Right lung (tissue), 10 donors: ENCODE measurements at places on chromosomes 6 and 20. TPM values are rescaled to one million over a fixed set of nuclear protein-coding genes. Genes with fewer than 3 reads are reported as not detected.
A peak's percentile ranks its signal among the peaks of the same experiment; 100 is the strongest.

The C20orf202 gene
- 1.7 TPM for polyA plus RNA-seq

The WFDC10B gene
- polyA plus RNA-seq, result not detected

The ADGRG6 gene
- polyA plus RNA-seq, result 158 TPM

The FOXQ1 gene
- 3.6 TPM for polyA plus RNA-seq

The DEFB124 gene
- 0.26 TPM for polyA plus RNA-seq

The PSMG4 gene
- 21.8 TPM for polyA plus RNA-seq

The ADTRP gene
- polyA plus RNA-seq, result 1.2 TPM

The TFAP2C gene
- 3.5 TPM for polyA plus RNA-seq

GRCh38 chr6:82739303-82739702 lies 326.3 kb downstream of the UBE3D start:
- no peak for DNase-seq

GRCh38 chr20:32040142-32040953 lies 11.7 kb upstream of the HCK start:
- no peak for DNase-seq

GRCh38 chr20:51651921-51652549 lies 109.5 kb upstream of the NFATC2 start:
- DNase-seq, result no peak

- no peak for DNase-seq
Observed at GRCh38 chr6:157456524-157456829, 75.5 kb downstream of the ZDHHC14 start.

DNA sequence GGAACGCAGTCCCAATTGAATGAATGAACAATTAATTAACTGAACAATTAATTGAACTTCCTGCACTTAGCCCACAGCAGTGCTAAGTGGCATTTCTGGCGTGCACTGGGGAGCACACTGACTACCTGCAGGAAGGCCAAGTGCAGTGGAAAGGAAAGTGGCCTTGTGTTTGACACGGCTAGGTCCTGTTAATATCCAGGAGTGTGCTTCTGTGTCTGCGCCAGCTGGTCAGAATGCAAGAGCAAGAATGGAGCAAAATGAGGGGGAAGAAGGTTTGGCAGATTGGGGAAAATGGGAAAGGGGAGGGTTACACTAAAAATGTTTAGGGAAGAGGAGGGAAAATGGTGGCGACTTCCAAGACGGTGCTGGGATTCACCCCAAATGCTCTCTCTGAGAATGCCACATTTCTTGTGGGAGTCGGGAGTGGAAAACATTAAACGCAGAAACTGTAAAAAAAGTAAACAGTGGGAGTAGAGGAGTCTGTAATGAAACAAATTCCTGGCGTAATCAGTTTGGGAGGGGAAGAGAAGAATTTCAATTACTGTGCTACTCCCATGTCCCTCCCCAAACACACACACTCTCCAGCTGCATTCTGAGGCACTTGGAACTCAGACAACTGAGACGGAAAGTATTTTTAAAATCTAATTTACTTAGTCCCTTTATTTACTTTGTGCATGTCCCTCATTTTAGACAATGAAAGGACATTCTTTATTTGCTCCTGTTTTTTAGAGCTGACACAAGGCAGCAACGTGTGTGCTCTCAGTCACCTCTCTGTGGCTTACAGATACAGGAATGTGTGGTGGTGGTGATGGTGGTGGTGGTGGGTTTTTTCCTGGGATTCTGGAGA lies 64.1 kb downstream of the CLIC5 start:
- peak; percentile 51 for DNase-seq

- no peak for DNase-seq
Observed at GRCh38 chr20:36118371-36118770, 36.2 kb upstream of the EPB41L1 start.

DNA sequence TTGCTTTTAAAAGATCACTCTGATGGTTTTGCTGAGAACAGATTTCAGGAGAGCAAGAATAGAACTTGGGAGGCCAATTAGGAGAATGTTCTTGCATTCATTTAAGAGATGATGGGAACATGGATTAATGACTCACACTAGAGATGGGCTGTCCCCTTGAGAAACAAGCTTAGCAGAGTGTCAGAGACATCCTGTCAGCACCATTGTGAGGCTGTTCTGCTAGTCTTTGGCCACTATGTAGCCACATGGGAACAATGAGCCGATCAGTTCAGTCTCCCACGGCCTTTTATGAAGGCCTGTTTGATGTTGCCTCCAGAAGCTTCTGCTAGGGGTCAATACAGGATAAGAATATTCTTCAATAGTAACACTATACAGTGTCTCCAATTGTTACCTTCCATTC lies 113.0 kb upstream of the EYA4 start:
- no peak for DNase-seq

GRCh38 chr6:125046107-125046925 lies 84.1 kb downstream of the RNF217 start:
- no peak for DNase-seq

- peak; percentile 45 for DNase-seq
Observed at GRCh38 chr6:114833211-114833610, 490.4 kb upstream of the HS3ST5 start.

DNA sequence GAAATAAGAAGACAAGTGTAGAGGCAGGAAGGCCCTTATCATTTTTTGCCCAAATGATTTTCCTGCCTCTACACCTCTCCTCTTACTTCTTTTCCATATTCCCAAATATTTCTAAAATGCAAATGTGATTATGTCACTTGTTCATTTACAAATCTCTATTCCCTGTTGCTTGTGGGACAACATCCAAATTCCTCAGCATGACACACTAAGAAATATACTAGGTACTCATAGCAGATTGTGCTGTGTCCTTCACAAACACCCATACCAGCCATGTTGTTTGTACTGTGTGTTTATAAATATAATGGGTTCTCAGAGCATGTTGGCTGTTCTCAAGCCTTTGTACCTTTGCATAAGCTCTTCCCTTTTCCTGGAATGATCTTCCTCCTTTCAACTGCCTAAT lies 17.7 kb upstream of the FYN start:
- no peak for DNase-seq

DNA sequence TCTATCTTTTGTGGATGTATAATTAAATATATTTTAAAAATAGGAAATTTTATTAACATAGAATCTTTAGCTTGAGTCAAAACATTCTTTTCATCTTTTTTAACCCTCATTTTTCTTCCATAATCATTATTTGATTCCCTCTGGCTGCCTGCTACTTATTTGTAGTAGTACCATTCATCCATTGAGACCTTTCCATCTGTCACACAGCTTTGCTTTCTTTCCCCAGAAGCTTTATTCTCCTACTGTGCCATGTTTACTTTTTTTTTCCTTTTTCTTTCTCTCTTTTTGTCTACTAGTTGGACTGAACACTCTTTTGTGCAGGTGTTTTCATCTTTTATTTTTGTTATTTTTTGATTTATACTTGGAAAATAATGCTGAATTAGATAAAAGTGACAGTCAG lies 522.6 kb upstream of the MMS22L start:
- no peak for DNase-seq

GRCh38 chr6:121652726-121653623 lies 217.5 kb downstream of the GJA1 start:
- no peak for DNase-seq

- DNase-seq, result no peak
Observed at GRCh38 chr20:19886661-19887288, 128.7 kb downstream of the RIN2 start.

DNA sequence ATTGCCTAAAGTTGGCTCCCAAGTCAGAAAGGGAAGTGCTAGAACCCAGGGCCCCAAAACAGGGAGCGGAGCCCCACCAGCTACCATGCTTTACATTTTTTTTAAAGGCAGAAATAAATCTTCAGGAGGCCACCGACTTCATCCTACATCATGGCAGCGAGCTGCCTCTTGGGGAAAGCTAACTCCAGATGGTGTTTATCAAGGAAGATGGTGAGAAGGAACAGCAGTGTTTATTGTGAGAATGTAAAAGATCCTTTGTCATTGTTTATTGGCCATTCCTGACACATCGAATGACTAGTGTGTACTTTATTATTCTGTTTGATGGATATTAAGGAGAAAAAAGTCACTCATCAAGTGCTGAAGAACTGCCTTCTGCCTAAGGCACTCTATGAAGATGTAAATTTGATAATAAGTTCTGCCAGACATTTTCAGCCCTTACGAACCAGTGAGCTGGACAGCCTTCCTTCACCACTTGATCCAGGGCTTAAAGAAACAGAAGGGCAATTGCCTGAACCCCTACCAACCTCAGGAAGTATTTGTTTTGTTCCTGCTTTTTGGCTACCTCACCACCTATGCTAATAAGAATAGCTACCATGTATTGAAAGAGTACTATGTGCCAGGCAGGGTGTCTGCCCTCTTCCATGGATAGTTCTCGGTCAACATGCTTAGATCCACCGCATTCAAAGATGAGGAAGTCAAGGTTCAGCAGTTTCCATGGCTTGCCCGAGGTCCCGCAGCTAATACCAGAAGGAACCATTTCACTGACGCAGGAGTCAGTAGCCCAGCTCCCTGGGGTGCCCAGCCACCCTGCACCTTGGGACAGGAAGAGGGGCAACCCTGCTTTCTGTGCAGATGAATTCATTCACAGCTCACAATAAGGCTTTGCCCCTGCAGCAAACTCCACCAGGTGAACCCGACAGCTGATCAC lies 194.7 kb upstream of the RREB1 start:
- no peak for DNase-seq

GRCh38 chr20:23349338-23350195 lies 1.0 kb upstream of the NXT1 start:
- DNase-seq, result no peak

- DNase-seq, result no peak
Observed at GRCh38 chr6:144153260-144153659, 2.9 kb downstream of the STX11 start.

DNA sequence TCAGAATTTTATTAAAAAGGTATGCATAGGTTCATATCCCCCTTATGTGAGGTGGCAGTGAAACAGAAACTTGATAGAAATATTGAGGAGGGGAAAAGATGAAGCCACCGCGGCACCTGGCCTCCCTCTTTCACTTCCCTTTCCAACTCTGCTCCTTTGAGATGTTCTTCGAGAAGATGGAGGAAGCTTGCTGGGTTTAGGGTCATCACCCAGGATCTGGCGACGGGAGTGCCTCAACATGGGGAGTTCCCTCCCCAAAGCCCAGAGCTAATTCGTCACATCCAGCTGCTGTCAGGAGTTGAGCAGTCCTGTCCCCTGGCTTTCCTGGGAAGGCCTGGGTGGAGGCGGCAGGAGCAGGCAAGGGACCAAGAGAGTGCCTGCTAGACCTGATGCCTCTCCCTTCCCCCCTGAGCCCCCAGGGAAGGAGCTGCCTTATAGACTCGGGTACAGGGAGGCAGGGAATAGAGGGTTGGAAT lies 29.1 kb downstream of the RREB1 start:
- no peak for DNase-seq

- DNase-seq, result no peak
Observed at GRCh38 chr6:159089443-159089842, 44.7 kb upstream of the TAGAP start.

DNA sequence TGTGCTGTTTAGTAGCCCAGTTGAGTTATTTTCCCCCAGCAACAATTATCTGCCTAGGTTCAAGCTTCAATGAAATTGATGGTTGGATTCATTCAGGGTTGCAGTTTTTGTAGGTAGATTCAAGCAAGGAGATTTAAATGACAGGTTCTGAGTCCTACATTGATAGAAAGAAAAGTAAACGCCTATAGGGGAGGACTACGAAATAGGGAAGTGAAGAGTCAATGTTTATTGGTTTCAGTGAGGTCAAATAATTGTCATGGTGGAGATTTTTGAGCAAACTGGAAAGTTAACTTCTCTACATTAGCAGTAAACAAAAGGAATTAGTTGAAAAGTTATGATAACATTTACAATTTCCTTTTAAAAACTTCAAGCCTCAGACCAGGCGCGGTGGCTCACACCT lies 734 bp upstream of the WFDC13 start:
- no peak for DNase-seq

DNA sequence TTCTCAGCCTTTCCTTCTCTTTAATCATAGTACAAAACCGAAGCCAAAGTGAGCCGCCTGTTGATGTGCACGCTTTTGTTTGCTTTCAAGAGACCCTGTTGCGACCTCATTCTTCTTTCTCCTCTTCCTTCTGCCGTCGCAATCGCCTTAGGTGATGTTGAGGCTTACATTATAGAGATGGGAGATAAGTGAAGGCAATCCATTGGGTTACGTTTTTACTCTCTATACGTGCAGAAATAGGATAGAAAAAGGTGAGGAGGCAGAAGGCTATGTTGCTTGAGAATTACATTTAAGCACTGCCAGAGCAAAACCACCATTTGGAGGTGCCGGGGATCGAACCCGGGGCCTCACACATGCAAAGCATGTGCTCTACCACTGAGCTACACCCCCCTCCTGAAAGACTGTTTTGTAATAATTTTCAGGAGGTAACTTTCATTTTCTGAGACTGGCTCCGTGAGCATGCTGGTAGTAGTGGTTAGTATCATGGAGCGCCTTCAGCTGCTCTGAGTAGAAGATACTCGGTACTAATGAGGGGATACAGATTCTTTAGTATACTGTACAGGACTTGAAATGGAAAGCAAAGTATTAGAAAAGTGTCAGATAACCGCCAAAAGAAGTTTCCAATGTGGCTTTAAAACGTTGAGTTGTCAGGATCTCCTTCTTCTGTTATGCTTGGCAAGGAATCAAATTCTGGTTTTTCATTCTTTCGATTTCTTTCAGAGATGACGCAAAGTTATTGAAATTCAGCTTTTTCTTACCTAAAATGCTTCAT lies 165.6 kb downstream of the TRIM27 start:
- no peak for DNase-seq

DNA sequence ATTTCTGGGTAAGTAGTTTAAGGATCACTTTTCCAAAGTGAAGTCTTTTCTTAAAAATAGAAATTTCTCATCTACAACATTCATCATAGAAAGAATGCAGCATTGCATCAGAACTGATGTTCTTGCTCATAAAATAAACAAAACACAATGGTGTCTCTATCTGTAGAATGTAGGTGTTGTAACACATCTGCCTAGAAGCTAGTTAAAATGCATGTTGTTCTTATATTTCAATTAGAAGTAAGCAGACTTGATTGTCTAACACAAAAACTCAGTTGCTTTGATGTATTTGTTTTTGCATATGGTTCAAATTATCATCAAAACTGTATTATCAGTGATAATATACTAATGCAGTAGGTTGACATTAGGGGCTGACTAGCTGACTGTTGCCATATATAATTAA lies 654.7 kb upstream of the FLRT3 start:
- DNase-seq, result no peak

DNA sequence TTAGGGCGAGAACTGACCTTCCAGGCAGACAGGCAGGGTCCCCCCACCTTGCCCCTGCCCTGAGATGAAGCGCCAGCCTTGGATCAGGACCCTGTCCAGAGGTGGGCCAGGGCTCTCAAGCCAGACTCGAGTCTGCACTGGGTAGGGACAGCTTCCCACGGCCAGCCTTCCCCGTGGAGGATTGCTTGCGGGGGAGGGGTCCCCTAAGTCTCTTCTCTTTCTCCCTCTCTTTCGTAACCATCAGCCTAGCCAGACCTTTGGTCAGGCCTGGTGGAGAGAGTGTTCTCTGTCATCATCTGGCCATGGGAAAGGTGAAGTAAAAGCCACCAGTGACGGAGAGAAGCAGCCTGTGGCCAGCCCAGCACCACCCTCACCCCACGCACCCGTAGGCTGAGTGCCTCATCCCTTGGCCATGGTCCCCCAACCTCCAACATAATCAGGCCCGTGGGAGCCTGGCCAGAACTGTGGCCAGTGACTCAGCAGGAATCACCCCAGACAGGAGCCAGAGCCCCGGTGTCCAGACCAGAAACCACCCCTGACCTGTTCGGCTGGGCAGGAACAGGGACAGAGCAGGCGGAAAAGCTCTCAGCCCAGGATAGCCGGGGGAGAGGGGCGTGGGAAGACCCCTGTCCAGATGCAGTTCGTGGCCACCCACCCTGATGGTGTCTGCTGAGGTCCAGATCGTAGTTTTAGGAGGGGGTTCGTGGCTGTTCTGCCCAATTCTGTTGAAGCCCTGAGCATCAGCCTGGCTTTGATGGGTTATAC lies 47.1 kb downstream of the SNAI1 start:
- no peak for DNase-seq
